COLO829 (cell line): ENCODE measurements at places on chromosomes 6 and 20.

DNA sequence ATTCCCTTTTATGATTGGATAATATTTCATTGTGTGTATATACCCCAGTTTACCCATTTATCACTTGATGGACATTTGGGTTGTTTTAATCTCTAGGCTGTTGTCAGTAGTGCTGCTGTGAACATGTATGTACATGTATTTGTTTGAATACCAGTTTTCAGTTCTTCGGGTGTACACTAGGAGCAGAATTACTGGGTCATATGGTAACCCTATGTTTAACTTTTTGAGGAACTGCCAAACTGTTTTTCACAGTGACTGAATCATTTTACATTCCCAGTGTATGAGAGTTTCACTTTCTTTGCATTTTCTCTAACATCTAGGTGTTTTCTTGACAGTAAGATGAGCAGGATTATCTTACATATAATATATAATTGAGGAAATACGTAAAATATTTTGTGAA, 44.7 kb upstream of the ADIG start:
- no peak for DNase-seq

GRCh38 chr6:42026540-42026939, 23.8 kb upstream of the TAF8 start:
- DNase-seq = no peak

GRCh38 chr6:33029328-33030184, 20.2 kb upstream of the HLA-DOA start:
- no peak for DNase-seq

- DNase-seq = no peak
These were observed 216.8 kb downstream of the HACE1 start for GRCh38 chr6:104642871-104643270.

DNA sequence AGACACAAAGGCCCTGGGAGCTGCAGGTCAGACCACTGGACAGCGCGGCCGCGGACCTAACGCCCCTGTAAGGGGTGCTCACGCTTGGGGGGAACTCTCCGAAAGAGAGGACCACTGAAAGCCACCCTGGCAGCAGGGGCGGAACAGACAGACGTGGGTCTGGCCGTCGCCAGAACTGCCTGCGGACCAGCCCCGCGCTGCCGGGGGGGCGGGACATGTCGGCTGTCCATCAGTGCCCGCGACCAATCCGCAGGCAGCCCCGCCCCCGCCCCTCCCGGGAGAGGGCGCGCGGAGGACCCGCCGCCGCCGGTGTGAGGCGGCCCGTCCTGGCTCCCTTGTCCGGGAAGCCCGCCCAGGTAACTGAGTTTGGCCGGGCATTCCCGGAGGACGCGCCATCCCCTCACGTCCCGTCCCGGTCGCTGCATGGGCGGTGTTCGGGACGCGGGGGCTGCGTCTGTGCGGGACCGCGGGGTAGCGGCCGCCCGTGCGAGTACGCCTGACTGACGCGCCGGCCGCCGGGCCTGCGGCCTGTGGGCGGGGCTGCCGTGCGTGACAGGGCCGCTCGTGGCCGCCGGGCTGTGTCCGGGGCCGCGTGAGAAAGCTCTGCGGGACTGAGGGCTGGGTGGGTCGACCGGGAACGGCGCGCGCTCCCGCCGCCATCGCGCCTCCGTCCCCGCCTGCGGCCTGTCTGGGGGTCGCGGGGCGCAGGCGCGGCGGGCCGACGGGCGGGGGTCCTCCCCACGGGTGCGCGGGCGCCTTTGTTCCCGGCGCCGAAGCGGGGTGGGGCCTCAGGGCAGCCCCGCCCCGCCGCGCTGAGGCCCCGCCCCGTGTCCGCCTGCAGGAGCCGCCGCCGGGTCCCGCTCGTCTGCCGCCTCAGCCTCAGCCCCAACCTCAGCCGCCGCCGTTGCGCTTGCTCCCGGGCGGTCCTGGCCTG, at the start of gene PLCG1:
Gene PLCG1, plus strand, starts transcription at position 864 of the 934 bp plus-strand sequence. CDS start 99 bp downstream, outside the sequence.
- DNase-seq = peak; percentile 92

GRCh38 chr6:147770221-147770620, 261.7 kb downstream of the SAMD5 start:
- DNase-seq = no peak

- DNase-seq = no peak
These were observed 3.2 kb downstream of the PCMT1 start for GRCh38 chr6:149752600-149753373.

GRCh38 chr20:24332956-24333355, 136.5 kb upstream of the SYNDIG1 start:
- no peak for DNase-seq

- DNase-seq = no peak
These were observed 81.3 kb downstream of the CDH26 start for GRCh38 chr20:60039526-60039925.

GRCh38 chr20:561437-562231, 18.0 kb upstream of the CSNK2A1 start:
- peak; percentile 83 for DNase-seq
